IMR-90 (cell line): ENCODE measurements at places on chromosomes 1 and 21.

DNA sequence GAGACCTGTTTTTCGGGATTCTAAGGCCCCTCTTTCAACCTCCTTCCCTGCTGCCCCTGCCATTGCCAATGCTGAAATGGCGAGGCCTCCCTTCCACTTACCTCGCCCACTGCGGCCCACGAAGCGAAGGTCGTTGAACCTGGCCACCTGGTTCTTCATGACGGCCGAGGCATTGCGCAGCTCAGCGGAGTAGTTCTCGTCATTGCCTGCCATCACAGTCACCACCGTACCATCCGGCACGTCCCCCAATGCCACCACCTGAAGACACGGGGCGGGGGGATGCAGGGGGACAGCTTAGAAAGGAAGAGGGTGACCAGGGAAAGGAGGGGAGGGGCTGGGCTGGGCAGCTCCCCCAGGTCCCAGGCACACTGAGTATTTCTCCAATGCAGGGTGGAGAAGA, 2.6 kb downstream of the RUNX3 start:
- H3K36me3 ChIP-seq, result no peaks in the 10 kb centered on the region
- H3K4me1 ChIP-seq, result peaks cover 2% of the 10 kb centered on the region; the same call in 1 of the 2 replicates
- no peak overlapping the region for H3K27ac ChIP-seq
- no peak for DNase-seq
- peaks cover 83% of the 10 kb centered on the region for H3K27me3 ChIP-seq

DNA sequence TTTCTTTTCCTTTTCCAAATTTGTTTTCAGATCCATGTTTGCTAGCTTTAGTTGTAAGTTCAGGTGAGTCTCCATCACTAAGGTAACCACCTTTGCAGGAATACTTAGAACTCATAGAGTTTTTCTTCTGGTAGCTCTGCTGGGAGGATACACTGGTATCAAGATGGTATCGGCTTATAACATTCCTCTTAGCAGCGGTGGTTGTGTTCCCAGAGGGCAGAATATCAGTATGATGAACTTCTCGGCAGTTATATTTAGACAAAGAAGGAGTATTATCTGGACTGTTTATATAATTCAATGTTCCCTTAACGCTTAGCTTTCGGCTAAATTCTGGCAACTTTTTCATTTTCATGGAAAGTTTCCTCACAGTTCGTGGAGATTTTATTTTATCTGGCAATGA, 18.1 kb downstream of the SYDE2 start:
- no peaks in the 10 kb centered on the region for H3K4me1 ChIP-seq
- H3K4me3 ChIP-seq, result no peak overlapping the region
- DNase-seq, result no peak
- no peaks in the 10 kb centered on the region for H3K27me3 ChIP-seq
- H3K27ac ChIP-seq, result no peak overlapping the region

- no peaks in the 10 kb centered on the region for H3K36me3 ChIP-seq
- DNase-seq, result no peak
- H3K27me3 ChIP-seq, result peaks cover 14% of the 10 kb centered on the region; the same call in 1 of the 2 replicates
- H3K4me3 ChIP-seq, result no peak overlapping the region
- H3K27ac ChIP-seq, result no peak overlapping the region
Observed at GRCh38 chr1:167479331-167479979, 38.9 kb downstream of the CD247 start.

DNA sequence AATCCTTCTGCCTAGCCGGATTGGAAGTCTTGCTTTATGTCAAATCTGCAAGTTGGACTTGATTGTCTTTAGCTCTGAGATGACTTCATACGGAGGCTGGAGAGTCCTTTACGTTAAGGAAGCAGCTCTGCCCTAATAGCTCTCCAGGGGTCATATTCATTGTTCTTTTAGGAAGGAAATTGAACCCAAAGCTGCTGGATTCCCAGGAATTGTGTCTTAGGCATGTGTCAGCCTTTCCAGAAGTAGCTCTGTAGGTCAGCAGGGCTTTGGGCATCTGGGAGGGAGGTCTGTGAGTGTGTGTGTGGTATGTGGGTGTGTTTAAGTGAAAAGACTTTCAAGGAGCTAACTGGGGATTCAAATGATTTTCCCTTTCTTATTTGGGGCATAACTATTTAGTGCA, 82.4 kb downstream of the ABCA4 start:
- peak; percentile 47 for DNase-seq
- H3K4me1 ChIP-seq, result peaks cover 26% of the 10 kb centered on the region
- no peak overlapping the region for H3K27ac ChIP-seq
- H3K36me3 ChIP-seq, result no peaks in the 10 kb centered on the region

GRCh38 chr1:182674346-182675246, 9.8 kb downstream of the RGS8 start:
- no peaks in the 10 kb centered on the region for H3K4me1 ChIP-seq
- no peak for DNase-seq
- no peak overlapping the region for H3K4me3 ChIP-seq
- no peaks in the 10 kb centered on the region for H3K36me3 ChIP-seq

- DNase-seq, result no peak
- H3K4me1 ChIP-seq, result no peaks in the 10 kb centered on the region
- H3K4me3 ChIP-seq, result no peak overlapping the region
- peaks cover 69% of the 10 kb centered on the region for H3K36me3 ChIP-seq
Observed at GRCh38 chr21:46564391-46564790, 40.5 kb downstream of the S100B start.

- no peak overlapping the region for H3K27ac ChIP-seq
- H3K27me3 ChIP-seq, result peaks cover 17% of the 10 kb centered on the region; the same call in 1 of the 2 replicates
- peak; percentile 65 for DNase-seq
- no peaks in the 10 kb centered on the region for H3K4me1 ChIP-seq
- H3K36me3 ChIP-seq, result no peaks in the 10 kb centered on the region
- no peak overlapping the region for H3K4me3 ChIP-seq
Observed at GRCh38 chr1:15128520-15129313, 24.8 kb upstream of the TMEM51 start.

DNA sequence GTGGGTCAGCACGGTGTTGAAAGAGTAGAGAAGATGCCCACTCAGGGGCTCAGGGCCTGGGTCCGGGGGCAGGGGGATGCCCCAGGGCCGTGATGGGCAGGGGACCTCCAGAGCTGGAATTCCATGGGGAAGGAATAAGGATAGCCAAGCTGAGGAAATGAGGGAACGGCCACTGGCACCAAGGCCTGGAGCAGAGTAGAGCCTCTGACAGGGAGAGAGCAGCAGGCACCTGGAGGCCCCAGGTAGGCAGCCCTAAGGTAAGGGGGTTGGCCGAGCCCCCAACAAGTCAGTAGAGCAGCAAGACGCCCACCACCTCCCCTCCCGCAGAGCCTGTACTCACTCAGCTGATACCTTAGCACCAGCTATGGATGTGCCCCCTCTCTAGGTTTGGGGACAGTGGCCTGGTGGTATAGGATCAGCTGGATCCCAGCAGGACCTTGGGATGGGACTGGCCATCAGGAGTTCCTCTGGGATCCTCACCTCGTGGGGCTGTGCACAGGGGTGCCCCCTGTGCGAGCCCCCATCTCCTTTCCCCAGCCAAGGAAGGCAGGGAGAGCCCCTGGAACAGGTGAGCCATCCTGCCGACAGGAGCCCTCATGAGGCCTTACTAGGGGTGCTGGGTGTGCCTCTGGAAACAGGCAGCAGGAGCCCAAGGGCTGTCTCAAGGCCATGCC, 21.0 kb upstream of the ARF1 start:
- peaks cover 2% of the 10 kb centered on the region; the same call in 1 of the 2 replicates for H3K4me1 ChIP-seq
- H3K4me3 ChIP-seq, result no peak overlapping the region
- no peak overlapping the region for H3K27ac ChIP-seq
- H3K36me3 ChIP-seq, result no peaks in the 10 kb centered on the region

DNA sequence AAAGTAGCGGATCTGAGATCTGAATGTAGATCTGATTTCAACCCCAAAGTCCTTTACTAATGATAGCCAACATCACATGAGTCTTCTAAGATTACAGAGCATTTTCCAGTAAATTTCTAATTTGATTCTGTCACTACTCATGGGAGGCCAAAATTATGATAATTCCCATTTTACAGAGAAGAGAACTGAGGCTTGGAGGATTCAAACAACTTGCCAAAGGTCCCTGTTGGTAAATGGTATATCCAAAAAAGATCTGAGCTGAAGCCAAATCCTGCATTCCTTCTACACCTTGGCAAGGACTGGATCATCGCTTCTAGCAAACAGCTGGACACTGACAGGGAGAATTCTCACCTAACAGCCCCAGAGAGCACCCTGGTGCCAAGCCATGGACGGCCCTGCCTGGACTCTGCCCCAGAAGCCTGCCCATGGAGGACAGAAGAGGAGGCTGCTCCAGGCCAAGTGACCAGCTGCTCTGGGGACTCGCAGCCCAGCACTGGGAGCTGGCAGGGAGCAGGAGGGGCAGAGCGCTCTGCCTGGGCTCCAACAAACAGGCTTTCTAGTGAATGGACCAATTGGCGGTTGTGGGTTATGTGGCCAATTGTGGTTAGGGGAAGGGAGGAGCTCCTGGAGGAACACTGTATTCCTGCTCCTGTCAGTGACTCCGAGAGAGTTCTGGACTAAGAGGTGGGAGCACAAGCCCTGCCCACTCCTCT, 6.4 kb upstream of the CSF1 start:
- no peak overlapping the region for H3K4me3 ChIP-seq
- no peaks in the 10 kb centered on the region for H3K36me3 ChIP-seq
- no peaks in the 10 kb centered on the region; the same call in 1 of the 2 replicates for H3K27me3 ChIP-seq

GRCh38 chr1:3864884-3865283, 7.6 kb downstream of the DFFB start:
- no peak overlapping the region for H3K27ac ChIP-seq
- DNase-seq, result no peak
- no peaks in the 10 kb centered on the region for H3K4me1 ChIP-seq
- peaks cover 13% of the 10 kb centered on the region for H3K36me3 ChIP-seq
- H3K4me3 ChIP-seq, result no peak overlapping the region

- peaks cover 8% of the 10 kb centered on the region; the same call in 1 of the 2 replicates for H3K27me3 ChIP-seq
- H3K27ac ChIP-seq, result no peak overlapping the region
- no peak overlapping the region for H3K4me3 ChIP-seq
- H3K4me1 ChIP-seq, result no peaks in the 10 kb centered on the region
Observed at GRCh38 chr1:174967845-174968705, 31.7 kb upstream of the CACYBP start.

DNA sequence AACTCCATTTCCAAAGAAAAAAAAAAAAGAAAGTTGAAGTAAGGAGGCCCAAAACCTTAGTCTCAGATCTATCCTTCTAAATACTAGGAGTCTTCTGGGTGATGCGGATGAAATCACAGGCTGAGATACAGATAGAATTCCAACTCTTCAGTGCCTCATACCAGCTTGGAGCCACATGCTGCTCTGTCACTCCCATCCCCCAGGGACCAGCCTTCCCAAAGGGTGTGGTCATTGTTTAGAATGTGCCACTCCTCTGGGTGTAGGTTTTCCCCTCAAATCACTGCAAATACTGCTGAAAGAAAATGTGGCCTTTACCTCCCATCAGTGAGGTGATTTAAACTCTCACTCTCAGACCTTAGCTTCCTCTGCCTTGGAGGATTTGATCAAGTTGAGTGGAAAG, 112.9 kb downstream of the CDC7 start:
- no peaks in the 10 kb centered on the region for H3K36me3 ChIP-seq
- peak; percentile 21 for DNase-seq
- H3K4me3 ChIP-seq, result no peak overlapping the region
- H3K27me3 ChIP-seq, result peaks cover 2% of the 10 kb centered on the region; the same call in 1 of the 2 replicates
- peaks cover 6% of the 10 kb centered on the region; the same call in 1 of the 2 replicates for H3K4me1 ChIP-seq
- H3K27ac ChIP-seq, result no peak overlapping the region

GRCh38 chr21:36518883-36519492, 39.1 kb upstream of the CLDN14 start:
- H3K27me3 ChIP-seq, result peaks cover 47% of the 10 kb centered on the region
- H3K27ac ChIP-seq, result no peak overlapping the region
- H3K4me1 ChIP-seq, result no peaks in the 10 kb centered on the region
- no peaks in the 10 kb centered on the region for H3K36me3 ChIP-seq
- H3K4me3 ChIP-seq, result no peak overlapping the region

GRCh38 chr1:170731566-170732251, 67.8 kb downstream of the PRRX1 start:
- H3K27me3 ChIP-seq, result no peaks in the 10 kb centered on the region
- H3K4me1 ChIP-seq, result peaks cover 13% of the 10 kb centered on the region
- no peak overlapping the region for H3K27ac ChIP-seq

- DNase-seq, result no peak
- H3K36me3 ChIP-seq, result no peaks in the 10 kb centered on the region
- H3K4me3 ChIP-seq, result no peak overlapping the region
- no peak overlapping the region for H3K27ac ChIP-seq
- peaks cover 4% of the 10 kb centered on the region; the same call in 1 of the 2 replicates for H3K27me3 ChIP-seq
- peaks cover 6% of the 10 kb centered on the region for H3K4me1 ChIP-seq
Observed at GRCh38 chr1:30747033-30748008, 10.3 kb downstream of the LAPTM5 start.

DNA sequence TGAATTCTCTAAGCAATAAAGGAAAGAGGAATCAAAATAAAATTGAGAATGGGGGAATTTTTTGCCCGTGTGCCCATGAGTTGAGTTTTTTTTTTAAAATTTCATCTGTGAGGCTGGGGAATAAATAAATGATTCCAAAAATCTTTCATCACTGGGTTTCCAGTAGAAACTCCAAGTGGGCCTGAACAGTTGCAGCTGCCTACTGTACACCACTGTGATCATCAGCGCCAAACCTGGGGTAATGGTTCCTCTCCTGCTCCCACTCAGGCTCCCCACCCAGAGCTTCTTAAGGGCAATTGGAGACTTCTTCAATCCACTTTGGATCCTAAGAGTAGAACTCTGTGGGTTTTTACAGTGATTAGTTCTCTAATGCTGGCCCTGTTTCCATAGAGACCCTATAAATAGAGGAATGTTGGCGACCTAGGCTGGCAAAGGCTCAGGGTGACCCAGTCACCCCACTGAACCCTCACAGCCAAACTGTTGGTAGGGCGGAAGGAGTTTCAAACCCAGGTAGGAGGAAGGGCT, 9.3 kb downstream of the TMCC2 start:
- H3K27me3 ChIP-seq, result no peaks in the 10 kb centered on the region
- H3K4me1 ChIP-seq, result peaks cover 8% of the 10 kb centered on the region
- no peak overlapping the region for H3K4me3 ChIP-seq
- DNase-seq, result no peak

DNA sequence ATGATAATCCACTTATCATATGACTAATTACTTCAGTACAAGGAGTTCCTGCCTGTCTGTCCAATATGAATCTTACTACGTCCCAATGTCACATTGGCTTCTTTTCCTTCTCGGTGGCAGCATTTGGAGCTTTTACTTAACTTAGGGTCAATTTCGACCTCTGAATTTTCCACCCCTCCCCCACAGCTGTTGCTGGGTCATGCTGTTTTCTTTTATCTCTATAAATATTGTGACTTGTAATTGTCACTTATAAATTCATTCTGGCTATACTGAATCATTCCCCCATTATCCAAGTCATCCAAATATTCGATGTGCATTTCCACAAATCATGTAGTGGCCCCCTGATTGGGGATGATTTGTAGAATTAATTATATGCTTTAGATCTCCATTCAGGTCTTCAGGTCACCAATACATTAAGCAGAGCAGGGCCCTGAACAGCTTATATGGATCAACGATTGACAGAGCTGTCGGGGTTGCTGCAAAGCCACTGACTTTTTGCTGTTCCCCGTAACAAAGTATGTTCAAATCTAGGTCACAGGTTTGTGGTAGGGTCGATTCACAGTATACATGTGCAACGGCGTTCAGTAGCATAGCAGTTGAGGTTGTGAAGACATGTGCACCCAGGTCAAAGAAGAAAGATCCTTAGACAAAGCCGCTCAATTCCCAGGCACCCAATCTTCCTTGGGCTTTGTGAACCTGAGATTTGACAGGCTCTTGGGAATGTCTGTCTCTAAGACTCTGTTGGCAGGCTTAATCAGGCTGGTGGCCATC, 18.3 kb upstream of the RNU1-4 start:
- no peak overlapping the region for H3K4me3 ChIP-seq
- H3K36me3 ChIP-seq, result no peaks in the 10 kb centered on the region
- no peak overlapping the region for H3K27ac ChIP-seq
- DNase-seq, result no peak
- peaks cover 75% of the 10 kb centered on the region for H3K27me3 ChIP-seq

- no peaks in the 10 kb centered on the region for H3K36me3 ChIP-seq
- DNase-seq, result no peak
- no peaks in the 10 kb centered on the region for H3K4me1 ChIP-seq
- H3K27me3 ChIP-seq, result peaks cover 44% of the 10 kb centered on the region
Observed at GRCh38 chr1:202164271-202165037, 4.1 kb upstream of the PTPN7 start.
